Stimulated activated CD8-positive, alpha-beta memory T cell treated with anti-CD3 and anti-CD28 coated beads, Interleukin-7, amount 100 ng/mL, for 4 hours (primary cell): ENCODE measurements at places on chromosomes 7 and 10.

- DNase-seq, result no peak
These were observed 10.4 kb upstream of the ITGB8 start for GRCh38 chr7:20320322-20320721.

DNA sequence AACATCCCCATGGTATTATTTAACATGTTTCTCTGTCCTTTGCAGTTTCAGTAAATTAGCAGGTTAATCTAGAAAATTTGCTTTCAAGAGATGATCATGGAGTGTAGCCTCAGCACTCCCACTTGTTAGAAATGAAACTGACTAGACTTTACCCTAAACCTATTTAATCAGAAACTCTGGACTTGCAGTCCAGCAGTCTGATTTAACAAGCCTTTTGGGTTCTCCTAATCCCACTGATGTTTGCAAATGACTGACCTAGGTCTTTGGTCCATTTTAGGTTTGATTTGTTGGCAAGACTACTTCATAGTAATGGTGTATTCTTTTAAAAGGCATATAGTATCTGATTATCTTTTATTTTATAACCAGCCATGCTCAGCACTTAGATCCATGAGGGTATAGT lies 55.5 kb upstream of the SLC25A13 start:
- DNase-seq, result no peak

GRCh38 chr7:157233677-157234076 lies 95.0 kb downstream of the UBE3C start:
- DNase-seq, result no peak

DNA sequence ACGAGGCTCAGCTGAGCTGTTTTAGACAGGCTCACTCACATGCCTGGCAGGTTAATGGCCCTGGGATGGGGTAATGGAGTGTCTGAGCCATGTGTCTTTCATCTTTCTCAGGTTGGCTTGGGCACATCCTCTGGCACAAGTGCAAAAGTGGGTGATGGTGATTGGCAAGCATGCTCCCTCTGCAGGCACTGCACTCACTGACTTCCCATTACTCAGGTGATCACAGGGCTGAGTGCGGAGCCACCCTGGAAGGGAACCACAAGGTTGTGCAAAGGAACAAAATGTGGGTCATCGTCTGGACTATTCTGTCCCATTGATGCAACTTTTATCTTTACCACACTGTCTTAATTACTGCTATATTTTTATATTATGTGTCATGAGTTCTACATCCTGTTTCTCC lies 244.1 kb upstream of the AKR1E2 start:
- DNase-seq, result no peak

DNA sequence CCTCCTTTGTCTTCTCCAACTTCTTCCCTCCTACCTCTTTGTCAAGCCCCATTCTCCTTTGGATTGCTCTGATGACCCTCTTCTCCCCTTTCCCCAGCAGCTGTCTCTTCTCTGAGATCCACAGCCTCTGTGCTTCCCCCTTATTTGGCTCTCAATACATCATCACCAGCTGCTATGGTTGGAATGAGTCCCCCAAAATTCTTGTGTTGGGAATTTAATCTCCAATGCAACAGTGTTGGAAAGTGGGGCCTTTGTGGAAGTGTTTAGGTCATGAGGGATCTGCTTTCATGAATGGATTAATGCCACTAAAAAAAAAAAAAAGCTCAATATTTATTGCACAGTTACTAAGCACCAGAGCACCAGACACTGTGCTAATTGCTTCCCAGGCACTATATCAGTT lies 39.2 kb upstream of the FRMD4A start:
- no peak for DNase-seq

GRCh38 chr7:95126053-95126709 lies 198.2 kb downstream of the PON1 start:
- no peak for DNase-seq

- peak; percentile 49 for DNase-seq
These were observed 615 bp downstream of the ARHGAP12 start for GRCh38 chr10:31927884-31928548.

DNA sequence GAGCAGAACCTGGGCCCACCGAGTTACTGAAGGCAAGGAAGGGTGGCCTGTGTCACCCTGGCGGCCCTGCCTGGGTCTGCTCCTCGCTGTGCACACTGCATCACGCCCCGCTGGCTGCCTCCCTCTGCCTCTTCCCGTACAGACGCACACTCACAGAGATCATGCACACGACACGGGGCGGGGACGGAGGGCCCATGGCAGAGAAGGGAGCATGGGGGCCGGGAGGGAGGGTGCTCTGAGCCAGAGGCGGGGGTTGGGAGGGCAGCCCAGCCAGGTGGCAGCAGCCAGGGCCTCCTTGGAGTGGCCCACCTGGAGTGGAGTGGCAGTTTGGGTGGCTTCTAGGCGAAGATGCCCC lies 16.6 kb downstream of the BUD23 start:
- no peak for DNase-seq

GRCh38 chr10:106571192-106571946 lies 593.1 kb downstream of the SORCS1 start:
- DNase-seq, result no peak

DNA sequence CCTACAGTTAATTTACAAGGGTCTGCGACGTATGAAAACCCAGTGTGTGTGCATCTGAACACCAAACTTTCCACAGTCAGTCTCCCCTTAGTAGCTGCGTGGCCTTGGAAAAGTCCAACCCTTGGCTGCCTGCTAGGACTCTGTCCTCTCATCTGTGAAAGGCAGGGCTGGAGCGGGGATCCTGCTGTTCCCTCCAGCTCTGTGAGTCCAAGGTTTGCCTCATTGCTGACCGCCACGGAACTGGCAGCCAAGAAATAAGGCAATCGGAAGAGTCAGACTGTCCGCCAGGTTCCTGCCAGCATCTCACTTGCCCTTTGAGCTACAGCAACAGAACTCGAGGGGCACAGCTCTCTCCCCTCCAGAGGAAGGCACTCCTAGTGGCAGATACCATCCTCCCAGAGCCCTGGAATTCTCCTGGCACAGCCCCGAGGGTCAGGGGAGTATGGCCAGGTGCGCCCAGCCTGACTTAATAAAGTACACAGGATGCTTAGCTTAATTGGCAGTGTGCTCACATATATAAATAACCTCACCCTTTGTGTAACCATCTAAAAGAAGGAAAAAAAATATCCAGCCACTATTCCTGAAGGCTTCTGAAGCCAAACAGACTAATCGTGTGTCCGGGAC lies 530.1 kb upstream of the FOXK1 start:
- DNase-seq, result no peak

GRCh38 chr10:72948762-72949161 lies 5.8 kb downstream of the PLA2G12B start:
- DNase-seq, result no peak

DNA sequence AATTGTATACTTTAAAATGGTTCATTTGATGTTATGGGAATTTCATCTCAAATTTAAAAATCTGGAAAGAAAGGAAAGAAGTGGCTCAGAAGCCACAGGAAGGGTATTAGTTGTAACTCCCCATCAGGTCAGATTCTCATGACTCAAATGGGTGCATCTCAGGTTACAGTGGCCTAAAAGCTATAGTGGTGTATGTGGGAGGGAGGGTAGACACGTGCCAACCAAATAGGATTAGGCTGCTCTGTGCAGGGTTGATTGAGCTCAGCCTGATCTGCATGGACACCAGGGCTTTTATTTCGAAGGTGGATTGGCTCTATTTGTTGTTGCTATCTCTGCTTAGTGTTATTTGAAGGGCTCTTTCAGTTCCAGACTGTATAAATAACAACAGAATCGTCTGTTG lies 121.5 kb upstream of the PRR15 start:
- DNase-seq, result no peak

- no peak for DNase-seq
These were observed 10.7 kb upstream of the FMC1 start for GRCh38 chr7:139330333-139331030.

DNA sequence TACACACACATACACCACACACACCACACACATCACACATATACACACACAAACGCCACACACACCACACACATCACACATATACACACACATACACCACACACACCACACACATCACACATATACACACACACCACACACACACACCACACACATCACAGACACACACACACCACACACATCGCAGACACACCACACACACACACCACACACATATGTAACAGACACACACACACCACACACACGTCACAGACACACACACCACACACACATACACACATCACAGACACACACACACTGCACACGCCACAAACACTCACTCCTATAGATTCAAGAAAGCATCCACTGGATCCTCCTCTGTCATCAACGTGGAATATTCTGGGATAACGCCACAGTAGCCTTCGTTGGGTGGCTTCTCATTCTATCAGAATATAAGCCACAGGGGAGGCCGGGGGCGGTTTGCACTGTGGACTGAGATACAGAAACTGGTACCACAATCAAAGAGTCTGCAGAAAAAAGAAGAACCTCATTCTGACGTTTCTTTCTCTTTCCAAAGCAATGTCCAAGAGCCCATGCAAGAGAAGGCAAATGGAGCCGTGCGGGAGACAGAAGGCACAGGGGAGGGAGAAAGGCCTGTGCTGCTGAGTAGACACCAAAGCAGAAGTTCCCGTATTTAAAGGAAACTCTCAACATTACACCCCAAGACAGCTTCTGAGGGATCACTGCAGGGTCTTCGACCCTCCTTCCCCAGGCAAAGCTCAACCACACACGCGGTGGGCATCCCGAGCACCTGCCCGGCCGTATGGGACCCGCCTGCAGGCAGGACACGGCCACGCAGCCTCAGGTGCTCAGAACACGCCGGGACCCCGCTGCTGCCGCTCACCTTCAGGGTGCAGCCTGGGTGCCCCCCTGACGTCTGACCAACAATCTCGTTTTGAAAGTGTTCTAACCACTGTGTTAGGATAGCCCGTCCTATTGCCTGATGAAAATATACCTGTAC lies 321.2 kb downstream of the DNAJB6 start:
- no peak for DNase-seq

DNA sequence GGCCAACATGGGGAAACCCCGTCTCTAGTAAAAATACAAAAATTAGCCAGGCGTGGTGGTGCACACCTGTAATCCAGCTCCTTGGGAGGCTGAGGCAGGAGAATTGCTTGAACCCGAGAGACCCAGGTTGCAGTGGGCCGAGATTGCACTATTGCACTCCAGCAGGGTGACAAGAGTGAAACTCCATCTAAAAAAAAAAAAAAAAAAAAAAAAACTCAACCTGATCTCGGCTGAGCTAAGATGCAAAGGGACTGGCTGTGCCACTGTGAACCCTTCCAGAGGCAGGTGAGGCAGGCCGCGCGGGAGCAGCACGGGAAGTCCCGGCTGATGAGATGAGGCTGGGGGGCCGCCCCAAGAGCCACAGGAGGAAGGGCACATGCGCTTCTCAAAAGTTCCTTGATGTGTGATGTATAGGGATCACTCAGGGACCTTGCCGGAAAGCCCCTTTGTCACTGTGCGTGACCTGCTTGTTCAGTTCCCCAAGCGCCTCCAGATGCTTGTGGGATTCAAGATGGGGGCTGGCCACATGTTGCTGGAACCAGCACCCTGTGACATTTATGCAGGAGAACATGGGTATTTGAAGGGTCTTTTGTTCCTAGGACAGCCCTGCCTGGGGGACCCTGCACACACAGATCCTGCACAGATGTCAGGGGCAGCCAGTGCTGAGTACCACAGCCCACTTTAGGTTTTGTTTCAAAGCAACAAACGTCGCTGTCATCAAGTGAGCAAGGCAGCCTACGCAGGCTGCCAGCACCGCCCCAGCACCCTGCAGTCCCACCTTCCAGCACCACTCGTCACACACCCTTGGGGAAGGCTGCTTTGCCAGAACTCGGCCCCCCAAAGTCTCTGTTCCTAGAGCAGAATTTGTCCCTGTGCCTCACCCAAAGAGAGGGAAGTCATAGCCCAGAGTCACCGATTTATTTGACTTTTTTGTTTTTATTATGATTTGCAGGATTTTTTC lies 74.8 kb upstream of the SH2B2 start:
- DNase-seq, result no peak

DNA sequence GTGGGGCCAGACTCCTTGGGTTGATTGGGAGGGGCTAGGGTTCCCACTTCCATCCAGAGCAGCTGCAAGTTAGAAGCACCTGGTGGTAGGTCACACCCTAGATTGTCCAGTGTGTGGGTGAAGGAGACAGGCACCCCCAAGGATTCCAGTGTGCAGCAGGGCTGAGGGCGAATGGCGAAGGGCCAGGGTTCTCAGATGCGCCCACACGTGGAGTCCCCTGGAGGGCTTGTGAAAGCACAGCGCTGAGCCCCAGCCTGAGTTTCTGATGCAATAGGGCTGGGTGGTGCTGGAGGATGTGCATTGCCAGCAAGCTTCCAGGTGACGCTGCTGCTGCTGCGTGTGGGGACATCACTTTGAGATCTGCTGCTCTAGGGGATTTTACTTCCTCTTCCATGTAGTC lies 25.4 kb downstream of the TBATA start:
- DNase-seq, result no peak
